Tongue (tissue), 3 donors: ENCODE measurements at places on chromosomes 13 and 19.

- no peak for DNase-seq
Measured at GRCh38 chr19:7983286-7983950, 22.0 kb downstream of the ELAVL1 start.

GRCh38 chr19:16335226-16335625 lies 10.6 kb downstream of the KLF2 start:
- no peak for DNase-seq

DNA sequence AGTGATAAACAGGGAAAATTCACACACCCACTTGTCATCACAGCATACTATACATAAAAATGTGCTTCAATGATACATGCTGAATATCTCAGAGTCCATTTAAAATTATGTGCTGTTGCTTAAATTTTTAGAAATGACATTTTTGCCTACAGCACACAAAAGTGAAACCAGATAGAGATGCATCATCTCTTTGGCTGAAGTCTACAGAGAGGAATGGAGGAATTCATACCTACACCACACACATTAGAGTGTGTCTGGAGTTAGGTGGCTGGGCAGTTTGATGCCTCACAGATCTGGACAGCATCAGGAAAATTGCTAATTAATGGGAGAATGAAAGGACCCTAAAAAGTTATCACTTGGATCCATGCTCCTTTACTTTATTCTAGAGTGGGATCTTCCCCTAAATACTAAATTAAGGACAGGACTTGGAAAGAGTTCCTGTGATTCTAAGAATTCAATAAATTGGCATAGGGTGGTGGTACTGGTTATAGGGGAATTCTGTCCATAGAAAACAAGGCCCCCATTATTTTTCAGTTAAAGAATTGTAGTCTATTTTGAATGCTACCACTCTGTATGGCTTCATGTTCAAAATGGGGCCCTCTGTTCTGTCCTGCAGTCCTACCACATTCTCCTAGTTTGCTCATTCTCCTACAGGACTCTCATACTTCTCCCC lies 41.3 kb downstream of the RCBTB2 start:
- DNase-seq: no peak

- DNase-seq: no peak
Measured at GRCh38 chr13:38952827-38953226, 37.8 kb downstream of the STOML3 start.

- no peak for DNase-seq
Measured at GRCh38 chr19:16715611-16716010, 4.0 kb upstream of the NWD1 start.

GRCh38 chr13:112998521-112999280 lies 29.7 kb downstream of the MCF2L start:
- peak; percentile 56 for DNase-seq

DNA sequence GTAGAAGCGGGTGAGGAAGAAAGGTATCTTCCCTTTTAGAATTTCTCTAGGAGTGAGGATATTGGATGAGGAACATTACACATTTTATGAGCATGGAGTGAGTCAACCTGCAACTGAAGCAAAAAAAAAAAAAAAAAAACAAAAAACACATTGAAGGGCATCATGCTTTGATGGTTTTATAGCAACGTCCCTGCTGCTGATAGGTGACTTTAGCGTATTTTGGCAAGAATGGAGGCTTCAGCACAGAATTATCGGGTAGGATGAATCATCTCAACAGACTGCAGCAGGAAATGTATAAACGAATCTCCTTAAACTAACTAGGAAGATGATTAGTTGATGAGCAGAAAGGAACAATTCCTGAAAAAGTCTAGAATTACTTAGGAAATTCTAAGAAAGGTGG lies 1359.6 kb upstream of the ATXN8OS start:
- DNase-seq: no peak

DNA sequence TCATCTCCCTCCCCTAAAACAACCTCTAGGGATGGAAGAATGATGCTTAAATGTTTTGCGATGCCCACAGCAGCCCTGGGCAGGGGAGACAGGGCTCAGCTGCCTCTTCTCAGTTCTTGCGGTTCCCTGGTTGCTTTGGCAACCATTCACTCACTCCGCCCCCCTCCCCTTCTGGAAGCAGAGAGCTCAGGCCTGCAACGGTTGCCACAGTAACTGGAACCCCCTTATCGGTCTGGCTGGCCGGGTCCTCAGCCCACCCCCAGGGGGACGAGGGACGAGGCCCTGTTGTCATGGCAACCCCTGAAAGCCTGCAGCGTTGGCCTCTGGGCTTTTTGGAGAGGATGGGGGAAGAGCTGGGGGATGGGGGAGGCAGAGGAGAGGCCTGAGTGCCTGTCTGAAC lies 19.5 kb downstream of the NOVA2 start:
- DNase-seq: no peak

- no peak for DNase-seq
Measured at GRCh38 chr13:51715613-51716012, 88.3 kb downstream of the DHRS12 start.

GRCh38 chr13:60396783-60397703 lies at the start of gene TDRD3:
Gene TDRD3, plus strand, starts transcription at chr13:60397220. Its CDS starts 145 bp downstream, at chr13:60397365.
- DNase-seq: peak; percentile 95

DNA sequence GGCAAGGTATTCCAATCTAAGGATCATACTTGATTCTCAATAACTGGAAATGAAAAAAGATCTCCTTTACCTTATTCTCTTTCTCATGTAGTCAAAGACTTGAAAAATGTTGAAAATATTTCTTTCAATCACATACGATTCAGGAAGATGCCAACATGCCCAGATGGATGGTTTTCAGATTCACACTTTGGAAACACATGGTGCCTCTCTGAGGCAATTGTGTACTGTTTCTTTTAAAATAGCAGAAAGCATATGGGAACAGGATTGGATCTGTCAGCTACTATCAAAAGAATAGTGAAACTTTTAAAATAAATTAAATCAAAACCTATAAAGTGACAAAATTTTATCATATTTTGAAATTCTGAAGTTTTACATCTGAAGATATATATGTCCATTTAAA lies 222.4 kb downstream of the SPRY2 start:
- DNase-seq: no peak

- no peak for DNase-seq
Measured at GRCh38 chr13:83150616-83151307, 731.5 kb downstream of the SLITRK1 start.

DNA sequence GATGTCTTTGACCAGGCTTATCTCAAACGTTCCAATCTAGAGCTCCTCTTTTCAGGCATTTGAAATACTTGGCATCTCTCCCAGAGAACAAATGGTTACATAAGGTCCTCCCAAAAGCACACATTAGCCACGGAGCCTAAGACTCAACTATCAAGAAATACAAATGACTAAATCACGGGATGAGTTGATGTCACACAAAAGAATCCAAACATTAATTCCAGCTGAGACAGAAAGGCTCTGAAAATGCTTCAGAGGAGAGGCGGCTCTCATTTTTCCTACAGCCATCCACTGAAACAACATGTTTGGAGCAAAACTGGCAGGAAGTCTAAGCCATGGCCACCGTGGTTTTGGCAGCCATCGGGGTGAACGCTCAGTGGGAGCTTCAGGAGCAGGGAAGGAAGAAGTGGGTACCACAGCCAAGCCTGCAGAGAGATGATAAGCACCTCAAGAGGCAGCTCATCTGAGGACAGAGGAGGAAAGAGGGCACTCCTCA lies 122.5 kb downstream of the STK24 start:
- peak; percentile 93 for DNase-seq

DNA sequence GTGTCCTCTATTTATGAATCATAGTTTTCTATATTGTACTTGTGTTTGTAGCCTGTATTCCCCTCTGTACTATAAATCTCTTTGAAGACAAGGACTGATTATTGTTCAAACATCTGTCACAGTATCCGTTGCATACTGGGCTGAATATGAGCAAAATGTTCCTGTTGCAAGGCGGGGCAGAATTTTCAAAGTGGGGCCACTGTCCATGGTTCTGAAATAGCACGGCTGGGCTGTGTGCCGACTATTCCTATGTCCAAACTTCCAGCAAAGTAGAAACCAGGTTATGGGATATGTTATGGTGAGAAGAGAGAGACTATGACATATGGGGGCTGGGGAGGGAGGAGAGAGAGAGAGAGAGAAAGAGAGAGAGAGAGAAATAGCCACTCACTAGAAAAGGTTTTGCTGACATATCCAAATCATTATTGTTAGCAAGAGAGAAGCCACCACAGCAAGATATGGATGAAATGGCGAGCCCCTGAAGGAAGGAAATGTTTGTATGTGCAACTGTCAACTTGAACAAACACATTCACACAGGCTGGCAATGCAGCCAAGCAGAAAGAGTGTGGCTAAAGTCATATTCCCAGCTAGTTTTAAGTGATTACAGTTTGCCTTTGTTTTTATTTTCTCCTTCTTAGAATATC lies 107.0 kb upstream of the GPR12 start:
- peak; percentile 81 for DNase-seq
